ENCODE measurements at places on chromosomes 2 and 18.
A peak's percentile ranks its signal among the peaks of the same experiment; 100 is the strongest.

GRCh38 chr2:191676790-191677645 lies 918 bp upstream of the NABP1 start:
- peak; percentile 29 for DNase-seq

DNA sequence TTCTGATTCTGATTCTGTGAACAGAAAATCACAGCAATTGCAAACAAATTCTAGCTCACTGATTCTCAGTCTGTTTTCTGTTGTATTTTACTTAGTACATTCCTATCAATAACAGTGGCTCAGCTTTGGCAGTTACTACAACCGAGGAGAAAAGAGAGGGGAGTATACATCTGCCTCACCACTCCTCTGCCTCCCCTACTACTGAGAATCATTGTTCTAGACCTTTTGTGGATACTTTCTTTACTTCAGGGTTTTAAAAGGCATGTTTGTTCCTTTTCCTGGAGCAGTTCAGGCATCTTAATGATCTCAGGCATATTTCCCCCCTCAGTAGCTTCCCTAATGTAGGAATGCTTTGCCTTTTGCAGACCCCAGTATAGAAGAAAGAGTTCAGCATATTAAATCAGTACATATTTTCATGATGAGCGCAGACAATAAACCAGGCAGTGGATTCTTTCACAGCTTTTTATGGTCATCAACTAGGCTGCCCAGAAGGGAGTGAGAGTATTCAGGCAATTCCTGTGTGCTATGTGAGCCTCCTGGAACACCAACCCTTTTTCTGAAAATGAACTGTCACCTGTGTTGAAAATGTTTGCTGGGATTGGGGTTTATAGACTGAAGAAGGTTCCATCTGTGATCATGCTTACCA lies 10.3 kb downstream of the STAMBP start:
- DNase-seq, result no peak

- DNase-seq, result no peak
Observed at GRCh38 chr18:3395466-3395865, 54.5 kb upstream of the TGIF1 start.

- DNase-seq, result no peak
Observed at GRCh38 chr2:101232770-101233169, 19.9 kb upstream of the CNOT11 start.

DNA sequence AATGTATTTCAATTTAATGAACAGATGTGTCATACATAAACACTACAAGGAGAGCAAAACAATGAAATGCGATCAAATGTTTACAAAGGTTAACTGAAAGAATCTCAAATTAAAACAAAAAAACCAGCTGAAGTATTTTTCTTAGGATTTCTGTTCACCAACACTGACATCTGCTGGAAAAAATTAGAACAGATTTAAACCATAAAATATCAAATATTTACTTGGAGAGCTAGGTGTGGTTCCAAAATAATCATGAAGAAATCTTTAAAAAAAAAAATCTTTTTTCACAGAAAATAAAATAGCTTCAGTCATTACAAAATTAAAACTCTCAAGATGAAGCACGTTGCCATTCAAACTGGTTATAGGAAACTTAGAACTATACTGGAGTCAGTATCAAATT lies 13.8 kb downstream of the MMADHC start:
- DNase-seq, result no peak

DNA sequence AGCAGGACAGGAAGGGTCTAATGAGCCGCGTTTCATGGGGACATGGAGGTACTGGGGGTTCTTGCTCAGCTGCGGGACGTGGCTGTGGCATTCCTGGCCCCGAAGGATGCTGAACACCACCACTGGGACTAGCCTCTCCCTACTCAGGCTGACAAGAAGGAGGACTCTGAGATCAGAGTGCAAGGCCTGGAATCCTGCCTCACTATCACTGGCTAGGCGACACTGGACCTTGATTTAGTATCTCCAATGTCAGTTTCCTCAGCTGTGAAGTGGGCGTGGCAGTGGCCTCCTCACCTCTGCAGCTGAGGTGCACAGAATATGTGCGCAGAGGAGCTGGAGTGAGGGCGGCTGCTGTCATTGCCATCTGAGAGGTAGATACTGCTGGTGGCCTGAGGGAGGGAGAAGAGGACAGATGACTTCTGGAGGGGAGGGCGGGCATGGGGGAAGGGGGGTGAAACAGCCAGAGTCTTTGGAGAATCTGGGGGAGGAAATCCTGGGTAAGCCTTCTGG lies 157.8 kb upstream of the CAPN13 start:
- no peak for DNase-seq

DNA sequence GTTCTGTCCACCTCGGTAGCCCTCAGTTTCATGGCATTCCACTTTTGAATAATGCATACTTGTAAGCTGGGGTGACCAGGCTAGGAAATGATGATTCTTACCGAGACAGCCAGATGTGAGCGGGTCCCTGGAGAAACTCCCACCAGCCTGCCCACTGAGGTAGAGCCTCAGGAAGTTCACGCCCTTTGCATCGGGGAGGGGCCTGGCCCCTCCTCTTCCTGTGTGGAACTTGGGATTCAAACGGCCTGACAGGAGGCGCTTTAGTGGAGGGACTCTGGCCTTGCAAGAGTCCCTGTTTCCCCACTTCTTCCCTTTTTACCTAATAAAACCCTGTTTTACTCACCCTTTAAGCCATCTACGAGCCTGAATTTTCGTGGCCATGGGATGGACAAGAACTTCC lies 44.6 kb downstream of the MRO start:
- DNase-seq, result no peak

GRCh38 chr2:237865623-237866041 lies 6.2 kb downstream of the RAMP1 start:
- no peak for DNase-seq

- no peak for DNase-seq
Observed at GRCh38 chr18:70188113-70188512, 17.4 kb downstream of the RTTN start.

DNA sequence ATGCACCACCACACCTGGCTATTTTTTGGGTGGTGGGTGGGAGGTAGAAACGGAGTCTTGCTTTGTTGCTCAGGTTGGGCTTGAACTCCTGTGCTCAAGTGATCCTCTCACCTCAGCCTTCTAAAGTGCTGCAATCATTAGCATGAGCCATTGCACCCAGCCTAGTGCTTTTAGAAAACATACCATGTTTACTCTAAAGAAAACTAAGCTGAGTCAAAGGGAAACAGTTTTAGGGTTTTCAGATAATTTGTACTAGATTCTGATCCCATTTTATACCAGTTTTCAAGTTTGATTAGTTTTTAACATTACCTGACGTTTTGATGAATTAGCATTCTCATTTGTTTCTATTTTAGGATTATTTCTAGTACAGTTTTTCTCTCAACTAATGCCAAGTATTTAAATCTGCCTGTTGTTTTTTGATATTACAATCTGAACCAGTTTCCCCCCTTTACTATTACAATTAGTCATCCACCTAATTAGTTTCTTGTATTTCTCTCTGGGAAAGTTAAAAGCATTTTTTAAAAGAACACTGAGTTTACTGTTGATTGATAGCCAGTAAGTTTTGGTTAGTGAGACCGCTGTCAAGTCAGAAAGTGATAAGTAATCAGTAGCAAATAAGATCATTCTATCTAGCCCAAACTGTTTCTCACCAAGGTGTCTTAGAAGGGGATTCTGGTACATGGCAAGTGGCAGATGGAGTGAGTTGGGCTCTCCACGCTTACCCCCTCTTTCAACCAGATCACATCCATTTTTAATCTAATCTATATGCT lies 24.2 kb upstream of the TBR1 start:
- DNase-seq, result no peak

DNA sequence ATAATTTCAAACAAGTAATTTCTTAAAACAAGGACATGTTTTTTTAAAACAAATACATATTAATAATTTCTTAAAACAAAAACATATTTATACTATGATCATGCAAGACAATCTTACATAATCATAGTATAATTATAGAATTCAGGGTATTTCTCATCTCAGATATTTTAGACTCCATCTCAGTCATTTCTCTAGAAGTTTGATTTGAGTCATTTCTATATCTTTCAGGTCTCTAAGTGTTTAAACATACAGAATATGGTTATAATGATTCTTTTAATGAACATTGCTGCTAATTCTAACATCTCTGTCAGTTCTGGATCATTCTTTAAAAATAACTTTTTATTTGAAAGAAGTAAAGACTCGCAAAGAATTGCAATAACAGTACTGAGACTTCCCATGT lies 154.2 kb upstream of the KYNU start:
- DNase-seq, result no peak

GRCh38 chr2:39107156-39107555 lies 13.7 kb downstream of the SOS1 start:
- DNase-seq, result no peak

DNA sequence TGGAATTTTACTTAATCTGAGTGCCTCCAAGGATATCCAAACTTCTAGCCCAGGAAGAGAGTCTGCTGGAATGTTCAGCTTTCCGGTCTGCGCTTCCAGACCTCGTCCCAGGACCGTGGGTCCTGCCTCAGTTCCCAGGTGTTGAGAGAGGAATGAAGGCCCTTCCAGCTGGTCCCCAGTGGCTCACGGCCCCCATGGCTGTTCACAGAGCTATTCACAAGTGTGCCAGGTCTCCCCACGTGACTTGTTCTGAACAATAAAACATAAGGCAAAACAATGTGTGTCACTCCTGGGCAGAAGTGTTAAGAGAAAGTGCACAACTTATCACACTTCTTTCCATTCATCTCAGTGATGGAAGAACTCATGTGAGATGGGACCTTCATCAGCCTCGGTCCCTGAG lies 20.1 kb upstream of the TEX51 start:
- no peak for DNase-seq

Measured in stimulated activated naive CD4-positive, alpha-beta T cell (primary cell).